Mesenchymal stem cell (in vitro differentiated cells and primary cell): ENCODE measurements at places on chromosomes 2 and 18.

GRCh38 chr2:85475799-85476490, 57.4 kb downstream of the SH2D6 start:
- no peak for DNase-seq

GRCh38 chr18:48831802-48832201, 119.0 kb downstream of the SMAD7 start:
- DNase-seq: no peak

- no peak for DNase-seq
Measured at GRCh38 chr2:2827761-2828221, 496.7 kb upstream of the MYT1L start.

DNA sequence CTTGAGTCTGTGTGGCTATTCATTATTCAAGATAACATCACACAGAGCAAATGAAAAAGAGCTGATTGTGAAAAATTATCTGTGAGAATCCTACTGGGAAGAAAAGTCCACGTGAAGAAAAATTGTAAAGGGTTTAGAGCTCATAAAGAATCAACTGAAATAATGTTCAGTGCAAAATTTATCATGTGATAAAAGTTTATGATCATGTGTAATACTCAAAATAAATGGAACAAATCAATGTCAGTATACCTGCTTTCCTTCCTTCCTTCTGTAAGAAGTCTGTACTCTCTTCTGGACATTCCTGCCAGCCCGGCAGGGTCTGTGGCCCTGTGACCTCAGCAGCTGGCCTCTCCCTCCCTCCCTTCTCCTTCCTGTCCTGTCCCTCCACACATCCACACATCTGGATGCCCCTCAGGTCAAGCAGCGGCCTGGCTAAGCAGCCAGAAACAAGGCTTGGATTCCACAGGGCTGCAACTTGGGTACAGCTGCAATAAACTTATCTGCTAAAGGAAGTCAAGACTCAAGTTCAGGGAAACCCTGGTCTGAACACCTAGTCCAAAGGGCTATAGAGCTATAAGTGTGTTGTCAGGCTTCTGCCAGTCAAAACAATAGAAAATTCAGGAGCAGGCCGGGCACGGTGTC, 172.1 kb downstream of the MREG start:
- DNase-seq: no peak

GRCh38 chr2:218362606-218363005, 5.9 kb downstream of the CATIP start:
- DNase-seq: no peak
